ENCODE measurements at places on chromosomes 13 and 19. TPM values are rescaled to one million over a fixed set of nuclear protein-coding genes. Genes with fewer than 3 reads are reported as not detected.

KLK3 gene
- not detected for total RNA-seq

AXL gene
- 0.08 TPM for total RNA-seq

DNA sequence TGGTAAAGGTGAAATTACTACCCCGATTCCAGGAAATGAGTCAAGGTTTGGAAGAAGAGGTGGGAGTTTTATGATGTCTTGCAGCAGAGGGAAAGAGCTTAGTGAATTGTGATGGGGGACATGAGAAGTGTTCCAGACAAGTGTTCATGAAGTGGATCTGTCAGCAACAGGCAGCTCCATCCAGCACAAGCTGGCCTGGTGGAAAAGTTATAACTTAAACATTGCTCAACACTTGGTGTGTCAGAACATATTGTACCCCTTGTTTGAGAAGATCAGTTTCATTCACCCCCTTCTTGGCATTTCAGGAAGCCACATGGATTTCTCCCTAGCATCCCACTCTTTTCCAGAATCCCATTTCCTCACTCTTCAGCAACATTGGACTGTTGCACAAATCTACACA, 222.0 kb downstream of the B3GLCT start:
- no peak for DNase-seq

- DNase-seq, result no peak
These were observed 20.0 kb upstream of the ERCC1 start for GRCh38 chr19:45443462-45444317.

- no peak for DNase-seq
These were observed 62.4 kb upstream of the GJB6 start for GRCh38 chr13:20294497-20294896.
